GM12891 (cell line): ENCODE measurements at places on chromosomes 3 and 15.

DNA sequence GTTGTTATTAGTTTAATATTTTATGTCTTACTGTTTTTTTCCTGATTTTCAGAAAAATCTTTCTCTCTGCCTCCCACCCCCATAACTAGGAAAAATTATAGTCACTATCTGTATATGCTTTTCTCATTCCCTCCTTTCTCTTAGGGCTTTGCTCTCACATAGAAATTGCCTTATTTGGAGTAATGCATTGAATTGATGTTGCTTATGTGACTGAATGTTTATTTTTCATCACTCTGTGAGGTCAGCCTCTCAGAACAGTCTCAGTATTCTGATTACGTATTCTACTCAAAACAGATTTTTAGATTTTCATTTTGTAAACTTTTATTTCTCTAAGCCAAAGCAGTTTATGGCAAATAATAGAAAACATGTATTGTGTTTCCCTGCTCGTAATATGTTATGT, 121.0 kb downstream of the SLMAP start:
- DNase-seq = no peak

DNA sequence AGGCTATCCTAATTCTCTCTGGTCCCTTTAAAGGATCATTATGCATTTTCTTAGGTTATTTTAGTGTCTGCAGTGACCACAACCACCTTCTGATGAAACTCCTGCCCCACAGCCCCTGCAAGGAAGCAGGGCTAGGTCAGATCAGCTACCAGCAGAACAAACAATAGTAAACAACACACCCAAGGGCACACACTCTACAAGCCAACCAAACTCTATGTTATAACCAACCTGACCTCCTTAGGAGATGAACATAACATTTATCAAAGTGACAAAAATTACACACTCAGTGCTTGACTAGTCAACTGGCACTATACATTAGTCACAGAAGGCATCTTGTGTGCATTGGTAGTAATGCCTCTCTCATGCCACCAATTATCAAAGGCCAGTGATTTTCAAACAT, 17.3 kb downstream of the DENND6A start:
- DNase-seq = no peak

GRCh38 chr3:156657440-156657839, 16.9 kb upstream of the TIPARP start:
- no peak for DNase-seq

DNA sequence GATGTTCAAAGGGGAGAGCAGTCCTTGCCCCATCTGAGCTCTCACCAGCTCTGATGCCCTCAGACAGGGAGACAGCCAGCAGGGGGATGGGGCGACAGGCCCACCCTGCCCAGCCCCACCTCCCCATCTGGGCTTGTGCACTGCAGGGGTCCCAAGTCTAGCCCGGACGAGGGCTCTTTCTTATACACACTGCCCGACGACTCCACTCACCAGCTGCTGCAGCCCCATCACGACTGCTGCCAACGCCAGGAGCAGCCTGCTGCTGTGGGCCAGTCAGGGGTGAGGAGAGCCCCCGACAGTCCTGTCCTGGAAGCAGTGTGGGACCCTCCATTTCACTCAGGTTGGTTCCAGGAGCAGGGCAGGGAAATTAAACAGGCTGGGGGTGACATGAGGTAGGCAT, 73.9 kb downstream of the BOC start:
- DNase-seq = no peak

- DNase-seq = no peak
Measured at GRCh38 chr3:104396974-104397669, 969.6 kb upstream of the ALCAM start.

DNA sequence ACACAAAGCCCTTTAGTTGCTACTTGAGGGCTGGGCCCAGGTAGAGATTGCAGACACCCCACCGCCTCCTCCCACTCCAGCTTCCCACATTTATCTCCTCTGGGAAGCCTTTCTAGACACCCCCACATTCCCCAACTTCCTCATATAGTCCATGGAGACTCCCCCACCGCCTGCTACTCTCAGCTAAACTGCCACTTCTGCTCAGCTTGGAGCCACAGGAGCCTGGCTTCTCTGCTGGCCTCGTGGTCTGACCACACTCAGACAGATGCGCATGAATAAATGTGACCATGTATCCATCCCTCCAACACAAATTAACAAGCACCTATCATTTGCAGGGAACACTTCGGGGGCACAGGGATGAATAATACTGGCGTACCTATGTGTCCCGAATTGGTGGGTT, 10.5 kb upstream of the ACSBG1 start:
- DNase-seq = no peak

DNA sequence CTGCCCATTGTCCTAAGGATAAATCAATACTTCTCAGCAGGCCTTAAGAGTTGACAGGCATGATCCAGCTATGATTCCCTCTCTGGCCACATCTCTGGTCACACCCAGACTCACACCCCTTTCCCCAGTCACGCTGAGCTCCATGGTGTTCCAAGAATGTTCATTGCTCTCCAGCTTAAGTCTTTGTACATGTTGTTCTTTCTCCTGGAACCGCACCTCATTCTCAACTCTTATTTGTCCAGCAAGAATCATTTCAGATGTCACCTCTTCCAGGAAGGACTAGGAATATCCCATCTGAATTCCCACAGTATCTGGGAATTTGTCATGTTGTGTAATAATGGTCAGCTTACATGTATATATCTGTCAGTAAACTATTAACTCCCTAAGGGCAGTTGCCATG, 118.3 kb upstream of the GALNT15 start:
- no peak for DNase-seq

DNA sequence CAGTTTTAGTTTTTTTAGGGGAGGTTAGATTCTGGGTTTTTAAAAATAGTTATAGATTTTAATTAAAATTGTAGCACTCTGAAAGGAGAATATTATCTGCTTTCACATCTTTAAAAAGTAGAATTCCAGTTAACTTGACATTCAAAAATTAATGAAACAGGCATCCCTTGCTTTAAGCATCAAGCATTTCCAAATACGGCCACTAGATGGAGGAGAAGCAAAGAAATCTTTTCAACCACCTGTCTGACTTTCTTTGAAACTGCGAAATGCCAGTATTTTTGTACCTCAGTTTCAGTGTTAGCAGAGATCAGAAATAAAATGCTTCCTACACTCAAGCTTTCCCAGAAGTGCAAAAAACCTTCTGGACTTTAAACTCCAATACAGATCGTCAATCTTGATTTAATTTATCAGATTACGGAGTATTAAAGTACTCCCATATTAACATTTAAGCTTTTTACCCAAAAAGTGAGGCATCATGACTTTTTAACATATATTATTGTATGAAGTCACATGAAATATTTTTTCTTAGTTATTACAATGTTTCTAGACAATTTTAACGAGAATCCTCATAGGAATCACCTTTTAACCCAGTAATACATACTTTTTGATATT, 153.3 kb downstream of the P3H2 start:
- DNase-seq = peak; percentile 21

- no peak for DNase-seq
Measured at GRCh38 chr3:107377151-107377550, at the start of gene CCDC54. Gene CCDC54 (plus strand): TSS chr3:107377439. CDS start chr3:107377588, 149 bp downstream.

DNA sequence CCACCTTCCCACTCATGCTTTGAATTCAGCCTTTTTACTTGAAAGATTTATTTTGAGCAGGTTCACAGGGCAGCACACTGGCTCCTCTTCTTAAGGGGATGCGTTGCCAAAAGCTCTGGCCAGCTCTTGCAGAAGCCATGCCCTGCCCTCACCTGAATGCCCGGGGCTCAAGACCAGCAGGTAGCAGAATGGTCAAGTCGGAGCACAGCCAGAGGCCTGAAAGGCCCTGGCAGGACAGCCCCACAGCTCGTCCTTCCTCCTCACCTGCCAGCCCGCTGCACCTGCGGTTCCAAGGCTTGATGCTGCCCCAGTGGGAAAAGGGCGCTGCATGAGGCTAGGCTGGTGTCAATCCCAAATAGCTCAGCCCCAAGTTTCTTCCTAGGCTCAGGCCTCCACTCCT, 13.1 kb downstream of the CA12 start:
- no peak for DNase-seq
